ENCODE measurements at places on chromosomes 6 and 20.

DNA sequence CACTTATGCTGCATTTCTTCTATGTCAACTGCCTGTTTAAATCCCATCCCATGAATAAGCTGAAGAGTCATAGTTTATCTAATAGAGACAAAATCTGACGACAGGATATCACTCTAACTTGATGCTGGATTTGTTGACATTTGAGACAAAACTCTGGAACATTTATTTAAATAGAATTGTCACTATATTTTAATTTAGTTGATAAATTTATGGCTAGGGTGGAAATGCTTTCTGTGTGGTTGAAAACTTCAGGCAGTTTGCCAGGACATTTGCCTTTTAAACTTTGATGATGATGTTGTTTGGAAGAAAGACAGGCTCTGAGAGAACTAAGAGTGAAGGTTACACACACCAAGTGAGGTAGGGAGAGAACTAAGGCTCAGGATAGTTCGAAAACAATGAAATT, 68.1 kb downstream of the GJA1 start:
- no peak for DNase-seq

DNA sequence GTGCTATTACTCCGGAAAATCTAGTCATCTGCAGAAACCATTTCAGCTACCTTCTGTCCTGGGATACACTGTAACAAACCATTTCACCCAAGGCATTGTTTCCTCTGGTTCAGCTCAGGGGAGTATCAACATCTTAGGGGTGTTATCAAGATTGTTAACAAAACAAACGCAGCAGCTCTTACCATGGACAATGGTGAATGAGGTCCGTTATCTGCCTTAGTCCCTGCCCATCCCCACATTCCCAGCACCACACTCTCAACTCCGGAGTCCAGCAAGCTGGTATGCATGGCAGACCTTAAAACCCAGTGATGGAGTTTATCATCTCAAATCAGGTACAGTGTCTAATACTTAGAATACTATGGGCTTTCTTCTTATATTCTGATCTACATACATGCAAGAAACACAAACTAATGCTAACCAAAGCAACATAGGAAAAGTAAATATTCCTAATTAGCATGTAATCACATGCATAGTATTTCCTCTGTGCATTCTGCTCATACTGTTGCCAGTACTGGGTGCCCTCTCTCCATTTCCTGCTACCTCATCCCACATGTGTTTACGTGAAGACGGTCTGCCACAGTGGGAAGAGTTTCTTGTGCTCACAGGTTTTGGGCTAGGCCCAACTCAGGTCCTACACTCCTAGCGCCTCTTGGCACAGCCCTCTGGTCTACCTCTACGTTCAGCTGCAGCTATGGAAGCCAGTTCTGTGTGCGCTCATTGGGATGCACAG, 123.9 kb downstream of the DTNBP1 start:
- no peak for DNase-seq

- DNase-seq, result no peak
Measured at GRCh38 chr20:63655249-63655648, 2.0 kb upstream of the STMN3 start.

- DNase-seq, result no peak
Measured at GRCh38 chr6:8238773-8239683, 136.7 kb upstream of the EEF1E1 start.

GRCh38 chr6:159261995-159262394, 92.8 kb downstream of the FNDC1 start:
- no peak for DNase-seq

GRCh38 chr6:138537106-138537505, 37.8 kb upstream of the NHSL1 start:
- no peak for DNase-seq

DNA sequence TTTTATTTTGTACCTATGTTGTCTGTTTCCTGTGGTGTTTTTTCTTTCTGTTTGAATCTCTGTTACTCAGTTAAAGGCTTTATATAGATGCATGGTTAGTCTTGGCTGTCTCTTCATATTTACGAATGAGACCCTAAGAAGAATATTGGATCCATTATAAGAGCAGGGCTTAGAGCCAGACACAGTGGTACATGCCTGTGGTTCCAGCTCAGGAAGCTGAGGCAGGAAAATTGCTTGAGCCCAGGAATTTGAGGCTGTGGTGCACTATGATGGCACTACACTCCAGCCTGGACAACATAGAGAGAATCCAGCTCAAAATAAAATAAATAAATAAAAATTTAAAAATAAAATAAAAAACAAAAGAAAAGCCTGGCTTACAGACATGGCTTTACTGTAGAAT, 211.1 kb downstream of the SOD2 start:
- no peak for DNase-seq

GRCh38 chr20:24472426-24472825, 3.0 kb downstream of the SYNDIG1 start:
- no peak for DNase-seq

DNA sequence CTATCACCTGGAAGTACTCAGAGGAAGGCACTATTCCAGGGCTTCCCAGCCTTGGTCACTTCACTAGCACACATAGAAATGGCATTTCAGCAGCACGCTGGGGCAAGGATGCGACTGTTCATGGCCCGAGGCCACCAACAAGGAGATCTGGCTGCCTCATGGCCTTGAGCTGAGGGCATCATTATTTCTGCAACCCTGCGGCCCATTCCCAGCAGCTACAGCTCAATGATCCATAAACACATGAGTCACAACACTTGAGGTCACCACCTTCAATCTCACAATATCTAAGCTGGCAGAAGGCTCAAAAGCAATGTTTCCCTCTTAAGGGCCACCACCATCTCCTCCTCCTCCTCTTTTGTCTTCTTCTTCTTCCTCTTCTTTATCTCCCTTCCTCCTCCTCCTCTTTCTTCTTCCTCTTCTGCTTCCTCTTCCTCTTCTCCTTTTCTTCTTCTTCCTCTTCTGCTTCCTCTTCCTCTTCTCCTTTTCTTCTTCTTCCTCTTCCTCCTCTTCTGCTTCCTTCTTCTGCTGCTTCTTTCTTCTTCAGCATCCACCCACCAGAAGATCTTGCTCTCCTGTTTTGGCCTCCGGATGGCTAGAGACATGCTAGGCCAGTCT, 382.9 kb upstream of the CNR1 start:
- no peak for DNase-seq

GRCh38 chr6:134138226-134138975, 86.0 kb upstream of the SLC2A12 start:
- DNase-seq, result no peak

DNA sequence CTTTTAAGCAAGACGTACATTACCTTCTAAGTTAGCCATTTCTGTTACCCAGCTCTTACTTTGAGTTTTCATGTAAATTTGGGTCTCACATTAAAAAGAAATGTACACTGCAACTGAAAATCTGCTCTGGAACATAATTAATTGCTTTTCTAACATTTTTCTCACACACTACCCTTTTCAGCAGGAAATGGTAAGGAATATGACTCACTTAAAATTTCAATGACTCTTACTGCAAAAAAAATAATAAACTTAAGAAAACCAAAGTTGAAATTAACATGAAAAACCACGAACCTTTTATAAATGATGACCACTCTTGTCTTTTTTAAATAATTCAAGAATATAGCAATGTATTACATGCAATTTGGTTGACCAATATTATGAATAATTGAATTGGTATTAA, 1.3 kb downstream of the CGA start:
- DNase-seq, result no peak

GRCh38 chr6:108168090-108168463, 2.3 kb downstream of the NR2E1 start:
- no peak for DNase-seq

- DNase-seq, result no peak
Measured at GRCh38 chr20:53917145-53918019, 153.0 kb downstream of the BCAS1 start.

Measured in NCI-H748 treated with DMSO at 0.1 percent for 48 hours (cell line).